ENCODE measurements at places on chromosomes 7 and 10.

GRCh38 chr7:126535176-126535575 is 717.6 kb downstream of the GRM8 start:
- DNase-seq: no peak

DNA sequence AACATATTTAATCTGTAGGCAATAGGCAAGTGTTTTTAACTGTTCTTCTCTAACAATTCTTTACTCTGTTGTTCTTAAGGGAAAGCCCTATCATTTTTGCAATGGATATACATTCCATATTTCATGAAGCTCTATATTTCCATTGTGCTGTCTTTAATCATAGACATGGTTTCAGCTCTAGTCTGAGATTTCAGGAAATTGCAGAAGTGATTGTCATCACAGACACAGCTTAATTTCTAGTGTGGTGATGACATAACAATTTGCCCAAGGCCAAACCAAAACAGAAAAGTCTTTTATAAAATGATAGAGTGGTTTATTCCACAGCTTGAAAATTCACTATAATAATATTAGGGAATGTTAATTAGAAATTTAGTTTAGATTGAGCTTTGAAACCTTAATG is 494.1 kb upstream of the SEMA3A start:
- peak; percentile 13 for DNase-seq

DNA sequence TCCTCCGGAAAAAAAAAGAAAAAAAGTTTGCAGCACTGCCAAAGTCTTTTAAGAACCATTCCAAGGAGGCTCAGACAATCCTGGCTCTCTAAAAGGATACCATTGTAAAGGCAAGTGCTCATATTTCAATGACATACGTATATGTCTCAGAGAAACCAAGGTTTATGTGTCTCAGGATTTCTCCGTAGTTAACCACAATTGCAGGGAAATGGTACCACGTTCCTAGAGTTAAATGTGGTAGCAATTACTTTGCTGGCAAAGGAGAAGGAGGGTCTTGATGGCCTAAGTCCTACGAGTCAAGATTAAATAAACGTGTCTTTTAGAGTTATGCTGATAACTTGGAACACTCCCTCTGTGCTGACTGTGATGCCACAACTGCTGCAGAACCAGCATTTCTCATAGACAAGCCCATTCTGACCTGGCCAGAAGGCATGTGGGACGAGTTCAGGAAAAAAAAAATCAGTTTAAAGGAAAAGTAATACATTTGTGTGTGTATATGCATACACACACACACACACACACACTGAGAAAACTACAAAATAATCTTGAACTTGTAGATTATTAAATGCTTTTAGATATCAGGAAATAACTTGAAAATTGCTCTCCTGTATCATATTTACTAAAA is 245.9 kb downstream of the FGFR2 start:
- DNase-seq: no peak

DNA sequence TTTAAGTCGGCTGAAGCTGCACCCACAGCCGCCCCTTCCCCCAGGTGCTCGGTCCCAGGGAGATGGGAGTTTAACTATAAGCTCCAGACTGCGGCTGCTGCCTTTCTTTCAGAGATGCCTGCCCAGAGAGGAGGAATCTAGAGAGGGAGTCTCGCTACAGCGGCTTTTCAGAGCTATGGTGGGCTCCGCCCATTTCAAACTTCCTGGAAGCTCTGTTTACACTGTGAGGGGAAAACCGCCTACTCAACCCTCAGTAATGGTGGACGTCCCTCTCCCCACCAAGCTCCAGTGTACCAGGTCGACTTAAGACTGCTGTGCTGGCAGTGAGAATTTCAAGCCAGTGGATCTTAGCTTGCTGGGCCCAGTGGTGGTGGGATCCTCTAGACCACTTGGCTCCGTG is 135.4 kb downstream of the CXCL12 start:
- no peak for DNase-seq

GRCh38 chr10:99983280-99983988 is 26.3 kb downstream of the DNMBP start:
- DNase-seq: peak; percentile 88

DNA sequence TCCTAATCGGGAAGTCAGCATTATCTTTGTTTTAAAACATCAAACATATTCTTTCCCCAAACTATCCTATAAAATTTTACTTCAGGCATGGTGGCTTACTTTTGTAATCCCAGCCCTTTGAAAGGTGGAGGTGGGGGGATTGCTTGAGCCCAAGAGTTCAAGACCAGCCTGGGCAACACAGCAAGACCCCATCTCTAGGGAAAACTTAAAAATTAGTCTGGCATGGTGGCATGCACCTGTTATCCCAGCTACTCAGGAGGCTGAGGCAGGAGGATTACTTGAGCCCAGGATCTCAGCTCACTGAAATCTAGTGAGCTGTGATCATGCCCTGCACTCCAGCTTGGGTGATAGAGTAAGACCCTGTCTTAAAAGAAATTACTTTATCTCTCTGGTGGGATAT is 4.9 kb downstream of the CLDN12 start:
- no peak for DNase-seq

GRCh38 chr10:21159669-21160068 is 262.6 kb upstream of the NEBL start:
- no peak for DNase-seq

GRCh38 chr7:112104120-112104519 is 102.1 kb downstream of the DOCK4 start:
- DNase-seq: no peak

DNA sequence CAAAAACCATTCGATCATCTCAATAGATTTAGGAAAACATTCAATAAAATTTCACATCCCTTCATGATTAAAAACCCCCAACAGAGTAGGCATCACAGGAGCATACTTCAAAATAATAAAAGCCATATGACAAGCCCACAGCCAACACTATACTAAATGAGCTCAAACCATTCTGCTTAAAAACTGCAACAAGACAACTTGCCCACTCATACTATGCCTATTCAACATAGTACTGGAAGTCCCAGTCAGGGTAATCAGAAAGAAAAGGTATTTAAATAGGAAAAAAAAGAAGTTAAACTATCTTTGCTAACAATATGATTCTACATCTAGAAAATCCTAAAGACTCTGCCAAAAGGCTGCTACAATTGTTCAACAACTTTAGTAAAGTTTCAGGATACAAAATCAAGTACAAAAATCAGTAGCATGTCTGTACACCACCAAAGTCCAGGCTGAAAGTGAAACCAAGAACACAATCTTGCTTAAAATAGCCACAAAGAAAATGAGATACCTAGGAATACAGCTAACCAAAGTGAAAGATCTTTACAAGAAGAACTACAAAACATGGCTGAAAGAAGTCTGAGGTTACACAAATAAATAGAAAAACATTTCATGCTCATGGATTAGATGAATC is 882.6 kb downstream of the GRM8 start:
- no peak for DNase-seq

Data from AG20443 (cell line).